ENCODE measurements at places on chromosomes 13 and 19.

DNA sequence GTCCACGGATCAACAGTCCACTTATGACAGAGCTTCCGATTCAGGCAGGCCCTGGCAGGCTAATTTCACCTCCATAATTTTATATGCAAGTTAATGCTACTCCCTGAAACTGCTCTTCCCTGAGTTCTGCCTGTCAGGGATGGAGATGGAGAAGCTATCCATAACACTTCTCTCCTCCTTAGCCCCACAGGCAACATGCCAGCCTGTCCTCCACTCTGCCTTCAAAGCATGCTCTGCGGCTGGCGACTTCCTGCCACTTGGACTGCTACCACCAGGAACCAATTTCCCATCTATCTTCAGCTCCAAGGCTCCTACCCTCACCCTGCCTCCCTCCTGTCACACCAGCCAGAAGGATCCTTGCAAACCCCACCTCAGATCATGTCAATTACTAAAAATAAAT is 35.4 kb downstream of the GSX1 start:
- DNase-seq: no peak

DNA sequence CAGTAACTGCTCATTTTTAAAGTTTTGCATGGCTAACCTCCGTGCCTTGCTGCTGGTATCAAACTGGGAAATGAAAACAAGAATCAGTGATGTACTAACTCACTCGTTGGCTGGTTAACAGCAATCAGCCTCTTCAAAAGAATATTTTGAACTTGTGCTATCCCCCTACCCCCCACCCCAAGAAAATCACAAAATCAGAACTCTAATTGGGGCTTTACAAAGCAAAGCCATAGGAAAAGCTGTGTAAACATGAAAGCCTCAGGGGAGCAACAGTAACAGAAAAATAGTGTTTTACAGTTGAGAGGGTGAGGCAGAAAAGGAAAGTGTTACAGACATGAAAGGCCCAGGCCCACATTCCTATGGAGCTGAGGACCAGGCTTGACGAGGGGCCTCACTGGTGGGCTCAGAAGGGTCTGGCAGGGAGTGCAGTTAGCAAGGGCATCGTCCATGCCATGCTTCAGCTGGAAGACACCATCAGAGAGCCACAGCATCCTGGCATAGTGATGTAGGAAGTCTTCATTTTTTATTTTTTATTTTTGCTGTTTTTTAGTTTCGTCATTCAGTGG is 217.6 kb downstream of the PCCA start:
- no peak for DNase-seq

DNA sequence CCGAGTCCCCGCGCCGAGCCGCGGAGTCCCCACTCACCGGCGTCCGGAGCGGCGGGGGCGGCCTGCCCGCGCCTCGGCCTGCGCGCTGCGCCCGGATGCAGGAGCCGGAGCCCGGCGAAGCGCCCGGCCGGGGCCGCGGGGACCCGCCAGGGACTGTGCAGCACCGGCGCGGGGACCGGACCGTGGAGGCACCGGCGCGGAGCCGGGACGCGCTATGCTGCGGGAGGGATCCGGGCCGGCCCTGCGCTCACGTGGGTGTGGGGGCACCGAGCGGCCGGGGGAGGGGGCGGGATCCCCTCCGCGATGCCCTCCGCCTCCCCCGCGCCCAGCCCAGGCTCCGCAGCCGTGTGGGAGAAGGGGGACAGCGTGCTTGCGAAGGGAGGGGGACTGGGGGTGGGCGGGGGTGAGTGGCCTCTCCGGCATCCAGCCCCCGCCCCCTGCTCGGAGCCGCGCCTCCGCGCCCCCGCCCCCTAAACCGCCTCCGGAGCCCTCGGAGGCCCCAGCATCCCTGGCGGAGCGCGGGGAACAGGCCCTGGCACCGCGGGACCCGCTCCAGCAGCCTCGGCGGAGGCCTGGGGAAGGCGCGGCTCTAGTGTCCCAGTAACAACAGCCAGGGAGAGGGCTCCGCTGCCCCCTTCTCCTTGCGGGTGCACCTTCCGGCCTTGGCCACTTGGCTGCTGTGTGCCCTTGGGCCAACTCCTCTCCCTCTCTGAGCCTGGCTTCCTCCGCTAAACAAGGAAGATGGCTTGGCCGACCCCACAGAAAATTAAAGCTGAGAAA is at the start of gene SLC1A6:
Gene SLC1A6 (minus strand): TSS at position 389 of the 780 bp plus-strand sequence. CDS start 6,954 bp downstream, outside the sequence.
- no peak for DNase-seq

DNA sequence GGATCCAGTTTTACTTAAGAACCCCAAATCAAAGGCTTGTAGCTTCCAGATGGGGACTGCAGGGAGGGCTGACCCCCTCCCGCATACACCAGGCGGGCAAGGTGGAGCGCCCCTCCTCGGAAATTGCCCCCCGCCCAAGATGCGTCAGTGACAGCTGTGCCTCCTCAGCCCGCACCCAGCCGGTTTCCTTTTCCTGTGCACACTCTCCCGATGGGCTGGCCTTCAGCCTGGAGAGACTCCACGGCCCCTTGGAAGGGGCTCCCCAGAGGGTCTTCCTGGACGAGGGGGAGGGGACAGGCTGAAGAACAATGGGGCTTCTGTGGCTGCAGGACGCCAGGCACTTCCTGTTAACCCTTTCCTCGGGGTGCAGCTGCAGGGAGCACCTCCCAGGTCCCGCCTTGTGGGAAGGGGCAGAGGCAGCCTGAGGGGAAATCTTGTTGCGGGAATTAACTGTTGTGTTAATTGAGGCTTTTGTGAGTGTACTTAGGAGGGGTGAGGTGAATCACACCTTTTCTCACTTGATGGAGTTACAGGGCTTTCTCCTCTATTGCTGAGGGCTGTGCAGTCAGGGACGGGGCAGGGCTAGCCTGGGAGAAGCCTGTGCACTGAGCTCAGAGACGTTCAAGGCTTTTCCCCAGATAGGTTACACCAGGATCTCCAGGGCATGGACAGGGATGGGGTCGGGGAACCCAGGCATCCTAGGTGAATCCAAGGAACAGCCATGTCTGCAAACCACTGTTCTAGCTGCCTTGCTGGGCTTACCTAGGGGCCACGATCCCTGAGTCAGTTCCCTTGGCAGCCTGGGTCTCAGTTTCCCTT is 14.3 kb downstream of the IER2 start:
- no peak for DNase-seq

GRCh38 chr13:83975655-83976165 is 93.4 kb upstream of the SLITRK1 start:
- no peak for DNase-seq

- no peak for DNase-seq
These were observed 111.6 kb downstream of the GGACT start for GRCh38 chr13:100476963-100477362.

GRCh38 chr13:60226507-60226906 is 62.8 kb upstream of the DIAPH3 start:
- no peak for DNase-seq

- no peak for DNase-seq
These were observed 54.0 kb downstream of the KCNRG start for GRCh38 chr13:50069261-50069660.

DNA sequence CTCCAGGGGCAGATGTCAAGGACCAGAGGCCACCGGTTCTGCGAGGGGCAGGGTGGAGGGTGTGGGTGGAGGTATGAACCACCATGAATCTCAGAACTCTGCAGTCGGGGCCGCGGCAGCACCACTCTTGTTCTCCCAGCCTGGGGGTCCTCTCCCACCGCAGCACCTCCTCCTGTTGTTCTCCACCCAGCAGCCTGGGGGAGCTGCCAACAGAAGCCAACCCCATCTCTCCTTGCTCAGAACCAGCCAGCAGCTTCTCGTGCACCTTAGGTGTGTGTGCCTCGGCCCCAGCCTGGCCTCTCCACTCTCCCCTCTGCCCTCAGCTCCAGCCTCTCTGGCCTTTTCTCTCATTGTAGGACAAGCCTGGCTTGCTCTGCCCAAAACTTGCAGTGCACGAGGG is 31.9 kb upstream of the CCNE1 start:
- no peak for DNase-seq

GRCh38 chr19:2191456-2192310 is 27.9 kb downstream of the DOT1L start:
- DNase-seq: no peak

DNA sequence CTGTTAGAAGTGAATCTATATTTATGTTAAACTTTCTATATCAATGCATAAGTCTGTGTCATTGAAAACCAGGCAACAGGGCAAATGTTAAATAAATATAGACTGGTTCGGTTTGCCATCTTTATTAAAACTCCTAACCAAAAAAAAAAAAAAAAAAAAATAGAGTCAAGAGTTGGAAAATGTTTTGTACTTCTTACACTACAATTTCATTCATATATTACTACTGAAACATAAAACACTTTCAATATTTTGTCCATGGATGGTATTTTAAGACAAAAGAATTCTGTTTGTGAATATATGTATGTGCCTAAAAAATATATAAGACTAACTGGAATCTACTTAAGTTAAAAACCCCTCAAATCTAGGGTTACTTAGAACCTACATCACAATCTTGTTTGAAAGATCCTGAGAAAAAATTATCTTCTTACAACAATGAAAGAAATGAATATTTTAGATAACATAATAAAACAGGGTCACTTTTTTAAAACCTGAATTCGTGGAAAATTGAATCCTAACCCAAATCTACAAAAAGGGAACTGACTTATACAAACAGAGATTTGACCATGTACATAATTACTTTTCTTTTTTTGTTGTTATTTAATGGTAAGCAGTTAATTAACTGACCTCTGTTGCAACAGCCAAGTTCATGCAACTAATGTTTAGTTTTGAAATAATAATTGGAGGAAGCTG is 5.1 kb downstream of the DACH1 start:
- DNase-seq: no peak

DNA sequence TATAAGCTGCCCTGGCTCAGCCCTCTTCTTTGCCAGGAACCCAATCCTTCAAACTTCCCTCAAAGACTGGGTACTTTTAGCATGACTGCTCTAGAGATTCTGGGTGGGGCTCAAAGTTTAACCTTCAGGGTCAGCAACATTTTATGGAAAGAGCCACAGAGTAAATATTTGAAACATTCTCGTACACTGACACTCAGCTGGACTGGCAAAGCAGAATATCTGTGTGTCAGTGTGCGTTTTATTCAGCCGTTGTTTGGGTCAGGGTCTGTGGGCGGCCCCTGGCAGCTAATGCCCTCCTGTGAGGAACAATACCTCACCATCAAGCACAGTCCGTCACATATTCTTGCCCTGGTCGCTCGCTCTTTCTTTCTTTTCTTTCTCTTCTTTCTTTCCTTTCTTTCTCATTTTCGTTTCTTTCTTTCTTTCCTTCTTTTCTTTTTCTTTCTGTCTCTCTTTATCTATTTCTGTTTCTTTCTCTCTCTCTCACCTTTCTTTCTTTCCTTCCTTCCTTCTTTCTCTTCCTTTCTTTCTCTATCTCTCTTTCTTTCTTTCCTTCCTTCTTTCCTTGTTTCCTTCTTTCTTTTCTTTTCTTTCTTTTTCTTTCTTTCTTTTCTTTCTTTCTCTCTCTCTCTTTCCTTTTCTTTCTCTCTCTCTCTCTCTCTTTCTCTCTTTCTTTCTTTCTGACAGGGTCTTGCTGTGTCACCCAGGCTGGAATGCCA is 10.7 kb downstream of the DPRX start:
- DNase-seq: no peak

- DNase-seq: no peak
These were observed 186.1 kb downstream of the PCCA start for GRCh38 chr13:100274942-100275506.

DNA sequence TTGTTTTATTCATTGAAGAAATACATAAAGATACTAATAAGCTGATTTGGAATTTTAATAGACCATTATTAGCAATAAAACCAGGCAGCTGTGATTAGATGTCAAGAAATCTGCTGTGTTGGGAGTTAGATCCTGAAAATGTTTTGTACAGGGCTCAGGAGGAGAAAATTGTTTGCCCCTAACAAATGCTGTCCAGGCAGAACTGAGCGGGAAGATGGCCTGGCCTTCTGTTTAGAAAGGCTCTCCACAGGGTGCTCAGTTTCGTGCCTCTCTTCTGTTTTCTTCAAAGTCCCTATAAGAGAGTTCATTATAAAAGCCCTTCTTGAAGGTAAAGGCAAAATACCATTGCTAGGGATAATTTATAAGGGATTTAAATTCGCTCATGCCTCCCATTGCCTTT is 64.1 kb downstream of the ERCC5 start:
- no peak for DNase-seq
